ENCODE measurements at places on chromosomes 4 and X.

DNA sequence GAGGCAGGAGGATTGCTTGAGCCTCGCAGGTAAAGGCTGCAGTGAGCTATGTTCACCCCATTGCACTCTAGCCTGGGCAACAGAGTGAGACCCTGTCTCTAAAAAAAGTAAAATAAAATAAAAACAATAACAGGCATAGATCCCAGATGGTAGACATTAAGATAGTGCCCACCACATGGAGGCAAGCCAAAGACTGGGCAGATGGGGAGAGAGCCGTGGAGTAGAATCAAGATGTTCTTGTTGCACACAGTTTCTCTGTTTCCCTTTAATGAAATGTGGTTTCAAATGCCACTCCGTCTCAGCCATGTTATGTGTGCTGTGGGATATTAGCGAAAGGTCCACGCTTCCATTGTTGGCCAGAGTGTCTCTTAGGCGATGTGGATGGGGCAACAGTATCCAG is 63.8 kb upstream of the TBL1X start:
- DNase-seq = no peak

- DNase-seq = no peak
Measured at GRCh38 chr4:3780347-3781171, 14.4 kb downstream of the ADRA2C start.

DNA sequence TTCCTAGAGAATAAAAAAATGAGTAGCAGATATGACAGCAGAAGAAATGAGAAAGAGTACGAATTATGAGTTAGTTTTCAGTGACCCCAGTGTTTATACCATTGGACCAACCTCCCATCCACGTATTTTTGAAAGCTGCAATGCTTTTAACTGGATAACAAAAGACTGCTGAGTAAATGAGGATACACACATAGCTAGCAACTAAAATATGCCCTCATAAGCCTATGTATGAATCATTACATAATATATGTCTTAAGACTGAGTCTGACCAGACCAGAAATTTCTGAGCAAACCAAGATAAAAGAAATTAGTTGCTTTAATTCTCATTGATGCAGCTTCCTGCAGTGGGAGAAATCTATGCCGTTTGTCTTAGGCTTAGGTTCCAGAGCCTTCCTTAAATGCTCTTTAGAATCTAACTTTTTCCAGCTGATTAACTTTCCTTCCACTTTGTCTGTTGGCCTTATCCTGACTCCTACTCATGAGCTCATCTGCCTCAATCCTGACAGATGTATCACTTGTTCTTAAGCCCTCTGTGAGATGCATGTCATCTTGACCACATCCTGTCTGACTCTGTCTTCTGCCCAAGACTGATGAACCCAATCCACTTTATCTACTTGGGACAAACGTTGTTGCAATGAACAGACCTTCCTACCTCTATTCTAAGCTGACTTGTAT is 301.4 kb upstream of the AADAT start:
- DNase-seq = no peak

DNA sequence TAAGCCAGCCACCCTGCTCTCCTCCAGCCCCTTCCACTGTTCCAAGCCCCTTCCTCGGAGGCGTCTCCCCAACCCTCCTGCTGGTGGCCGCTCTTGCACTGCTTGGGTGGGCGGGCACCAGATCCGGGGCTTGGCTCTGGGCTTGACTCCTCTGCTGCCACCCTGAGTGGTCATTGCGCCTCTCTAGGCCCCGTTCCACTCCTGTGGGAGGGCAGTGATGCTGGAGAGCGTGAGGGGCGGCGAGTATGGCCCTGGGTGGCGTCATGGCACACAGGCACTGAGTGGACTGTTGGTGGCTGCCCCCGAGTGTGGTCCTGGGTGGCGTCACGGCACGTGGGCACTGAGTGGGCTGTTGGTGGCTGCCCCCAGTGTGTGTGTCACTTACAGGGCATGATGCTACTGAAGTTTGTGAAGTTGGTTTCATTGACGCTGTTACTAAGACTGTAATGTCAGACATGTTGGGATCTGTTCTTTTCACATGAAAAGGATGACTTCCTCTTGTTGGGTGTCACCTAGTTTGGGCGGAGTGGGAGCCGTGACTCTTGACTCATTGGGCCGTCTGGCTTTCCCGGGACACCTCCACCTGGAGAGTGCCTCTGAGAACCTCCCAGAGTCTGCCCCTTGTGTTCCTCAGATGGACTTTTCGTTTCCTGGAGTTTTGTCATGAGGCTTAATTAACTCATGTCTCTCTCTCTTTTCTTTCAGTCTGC is 55.9 kb upstream of the HGFAC start:
- DNase-seq = no peak

GRCh38 chr4:76965866-76966579 is 16.5 kb downstream of the SEPTIN11 start:
- no peak for DNase-seq

- no peak for DNase-seq
Measured at GRCh38 chrX:68536429-68536828, 37.6 kb downstream of the YIPF6 start.

GRCh38 chrX:13001961-13002671 is 27.2 kb downstream of the TMSB4X start:
- DNase-seq = no peak

- peak; percentile 26 for DNase-seq
Measured at GRCh38 chrX:103607364-103608305, at the start of gene TCEAL3. TCEAL3 (plus strand) TSS chrX:103607963; CDS start chrX:103609065, 1,102 bp downstream.

DNA sequence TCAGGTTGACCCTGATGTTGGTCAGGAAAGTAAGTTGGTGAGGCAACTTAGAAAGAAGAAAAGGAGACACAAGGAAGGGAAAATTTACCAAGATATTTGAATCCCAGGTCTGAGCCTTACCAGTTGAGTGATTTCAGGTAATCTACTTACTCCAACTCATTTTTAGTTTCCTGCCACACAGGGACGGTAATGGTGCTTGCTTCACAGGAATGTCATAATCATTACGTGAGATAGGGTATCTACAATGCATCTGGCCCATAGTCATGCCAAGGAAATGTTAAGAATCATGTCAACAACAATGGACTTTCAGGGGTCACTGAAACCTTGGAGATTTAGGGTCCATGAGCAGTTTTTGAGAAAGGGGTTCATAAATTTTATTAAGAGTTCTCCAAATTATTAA is 195.4 kb upstream of the HHIP start:
- no peak for DNase-seq
